ENCODE measurements at places on chromosomes 1 and 21.

DNA sequence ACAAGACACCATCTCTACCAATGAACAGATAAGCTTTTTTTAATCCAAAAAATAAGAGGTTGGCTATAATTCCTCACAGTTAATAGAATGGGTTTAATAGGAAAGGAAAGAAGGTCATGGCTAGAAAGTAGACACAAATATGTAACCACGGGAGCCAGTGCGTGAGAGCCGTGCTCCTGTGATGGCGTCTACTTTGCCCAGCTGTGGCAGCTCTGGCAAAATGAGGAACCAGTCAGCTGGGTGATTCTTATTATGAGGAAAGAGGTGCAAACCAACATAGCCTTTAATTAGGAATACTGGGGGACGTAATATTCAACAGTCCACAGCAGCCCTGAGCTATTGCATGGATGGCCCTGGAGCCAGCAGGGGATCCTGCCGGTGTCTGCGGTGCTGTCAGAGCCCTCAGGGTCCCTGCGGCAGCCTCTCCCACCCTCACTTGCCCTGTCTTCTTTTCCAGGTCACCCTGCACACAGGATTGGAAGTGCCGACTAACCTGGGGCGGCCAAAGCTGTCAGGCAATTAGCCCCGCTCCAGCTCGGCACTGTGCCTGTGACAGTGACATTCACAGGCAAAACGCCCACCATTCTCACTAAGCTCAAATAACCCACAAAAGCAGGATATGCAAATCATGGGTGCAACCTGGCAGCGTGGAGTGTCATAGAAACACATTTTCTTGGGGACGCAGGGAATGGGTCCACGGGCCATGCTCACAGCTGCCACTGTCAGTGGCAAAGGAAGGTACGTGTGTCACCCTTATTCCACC, 25.9 kb upstream of the GNPAT start:
- DNase-seq, result no peak

DNA sequence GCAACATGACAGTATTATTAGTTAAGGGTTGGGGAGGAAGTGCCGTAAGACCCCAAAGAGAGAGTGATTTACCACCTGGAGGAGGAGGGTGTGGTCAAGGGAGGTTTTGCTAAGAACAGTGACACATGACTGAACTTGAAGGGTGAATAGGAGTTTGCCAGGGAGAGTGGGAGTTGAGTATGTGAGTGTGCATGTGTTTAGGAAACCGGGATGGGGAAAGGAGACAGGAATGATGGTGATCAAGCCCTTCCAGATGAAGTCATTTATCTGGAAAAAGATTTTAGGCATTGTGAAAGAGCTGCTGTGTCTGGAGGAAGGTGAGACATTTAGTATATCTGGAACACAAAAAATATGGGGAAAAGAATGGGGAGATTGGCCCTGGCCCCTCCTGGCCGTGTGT, 28.1 kb upstream of the IL10 start:
- DNase-seq, result no peak

GRCh38 chr1:206001476-206001888, 1.7 kb downstream of the RAB7B start:
- no peak for DNase-seq

DNA sequence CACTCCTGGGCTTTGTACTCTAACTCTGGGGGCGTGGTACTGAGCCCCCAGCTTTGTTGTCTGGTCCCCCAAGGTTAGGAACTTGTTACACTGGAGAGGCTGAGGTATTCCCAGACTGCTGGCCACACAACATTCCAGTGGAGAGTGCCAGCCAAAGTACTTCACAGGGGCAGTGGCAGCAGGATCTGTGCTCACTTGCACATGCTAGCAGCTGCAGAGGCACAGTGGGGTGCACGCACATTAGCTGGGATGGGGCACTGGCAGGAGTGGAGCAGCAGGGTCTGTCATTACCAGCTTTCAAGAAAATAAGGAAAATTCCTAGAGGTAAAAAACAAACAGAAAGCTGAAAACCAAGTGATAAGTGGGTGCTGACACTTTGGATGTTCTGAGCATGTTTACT, 31.0 kb downstream of the ZNF691 start:
- no peak for DNase-seq

DNA sequence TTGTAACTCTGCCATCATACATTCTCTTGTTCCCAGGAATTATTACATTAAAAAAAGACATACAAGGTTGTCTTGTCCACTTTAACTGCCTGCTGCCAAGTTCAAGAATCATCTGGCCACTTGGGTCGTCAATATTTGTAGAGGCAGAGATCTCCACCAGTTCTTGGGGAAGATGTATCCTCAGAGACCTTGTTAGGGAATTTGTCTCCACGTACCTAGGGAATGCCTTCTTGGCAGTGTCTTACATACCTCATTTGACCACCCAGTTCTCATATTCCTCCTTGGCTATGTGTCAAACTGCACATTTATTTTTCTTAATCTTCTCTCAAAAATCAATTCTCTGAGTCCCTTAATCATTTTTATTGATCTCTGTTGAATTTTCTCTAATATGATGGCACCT, 266.0 kb downstream of the SPATA17 start:
- no peak for DNase-seq

- DNase-seq, result no peak
Measured at GRCh38 chr1:110498270-110498669, 20.7 kb downstream of the KCNA10 start.

DNA sequence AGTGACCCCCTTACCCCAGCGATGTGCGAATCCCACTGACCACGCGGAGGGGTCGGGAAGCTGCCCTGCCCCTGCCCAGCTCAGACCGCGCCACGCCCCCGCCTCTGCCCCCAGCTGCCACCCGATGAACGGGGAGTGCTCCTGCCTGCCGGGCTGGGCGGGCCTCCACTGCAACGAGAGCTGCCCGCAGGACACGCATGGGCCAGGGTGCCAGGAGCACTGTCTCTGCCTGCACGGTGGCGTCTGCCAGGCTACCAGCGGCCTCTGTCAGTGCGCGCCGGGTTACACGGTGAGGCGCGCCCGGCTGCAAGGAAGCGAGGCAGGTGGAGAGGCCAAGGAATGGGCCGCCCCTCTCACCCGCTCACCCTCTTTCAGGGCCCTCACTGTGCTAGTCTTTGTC, 11.9 kb upstream of the LRRC71 start:
- no peak for DNase-seq

- no peak for DNase-seq
Measured at GRCh38 chr1:113135460-113135859, 62.5 kb downstream of the LRIG2 start.

DNA sequence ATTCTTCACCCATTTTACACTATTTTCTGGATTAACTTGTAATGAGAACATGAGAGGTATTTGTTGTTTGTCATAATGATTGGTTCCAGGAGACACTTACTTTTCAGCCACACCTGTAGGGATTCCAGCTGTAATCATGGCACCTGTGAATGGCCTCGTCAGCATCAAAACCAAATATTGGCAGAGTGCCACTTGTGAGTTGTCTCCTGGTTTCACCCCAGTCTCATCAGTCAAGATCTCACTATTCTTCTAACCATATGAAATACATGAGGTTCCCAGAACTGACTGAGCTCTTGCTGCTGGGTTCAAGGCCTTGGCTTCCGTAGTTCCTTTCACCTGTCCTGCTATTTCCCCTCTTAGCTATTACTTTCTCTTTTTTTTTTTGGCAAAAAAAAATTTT, 246.6 kb upstream of the ADGRL2 start:
- no peak for DNase-seq

DNA sequence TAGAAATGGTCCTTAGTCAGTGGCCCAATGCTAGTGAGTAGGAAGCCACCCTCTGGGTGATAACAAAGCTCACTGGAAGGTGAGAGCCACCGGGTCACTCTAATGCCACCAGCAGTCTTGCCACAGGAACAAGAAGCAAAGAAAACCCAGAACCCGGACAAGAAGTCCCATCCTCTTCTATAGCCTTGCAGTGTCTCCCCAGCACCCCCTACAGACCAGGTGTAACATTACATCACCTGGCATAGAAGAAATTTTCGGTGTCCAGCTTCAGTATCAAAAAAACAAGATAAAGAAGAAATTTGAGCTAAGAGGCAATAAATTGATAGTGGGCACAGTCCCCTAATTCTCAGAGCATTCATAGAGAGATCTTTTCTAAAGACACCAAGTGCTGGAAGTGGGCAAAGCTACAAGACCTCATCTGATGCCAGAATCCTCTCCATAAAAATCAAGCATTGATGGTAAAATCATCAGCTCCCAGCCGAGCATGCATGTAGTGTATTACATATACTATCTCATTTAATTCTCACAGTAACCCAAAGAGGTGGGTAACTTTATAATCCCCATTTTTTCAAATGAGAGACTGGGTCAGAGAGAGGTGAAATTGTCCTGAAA, 491.0 kb downstream of the MATN1 start:
- DNase-seq, result no peak

GRCh38 chr1:11595285-11595684, 58.9 kb downstream of the FBXO2 start:
- no peak for DNase-seq

DNA sequence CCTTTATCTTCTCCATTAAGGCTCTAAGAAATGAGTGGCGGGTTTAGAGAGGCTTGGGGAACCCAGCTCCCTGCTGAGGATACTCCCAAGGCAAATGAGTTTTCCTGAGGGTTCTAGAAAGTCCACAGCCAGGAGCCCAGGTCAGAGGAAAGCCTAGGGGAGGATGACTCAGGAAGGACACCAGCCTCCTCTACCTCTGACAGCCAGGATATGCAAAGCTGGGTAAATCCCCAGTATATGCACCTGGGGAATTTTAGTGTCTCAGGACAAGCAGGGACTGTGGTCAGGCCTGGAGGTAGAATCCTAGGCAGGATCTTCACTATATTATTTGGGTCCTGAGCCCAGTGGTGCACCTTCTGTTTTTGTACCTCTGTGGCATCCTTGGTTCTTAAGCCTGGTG, 23.5 kb upstream of the WNT4 start:
- DNase-seq, result no peak

DNA sequence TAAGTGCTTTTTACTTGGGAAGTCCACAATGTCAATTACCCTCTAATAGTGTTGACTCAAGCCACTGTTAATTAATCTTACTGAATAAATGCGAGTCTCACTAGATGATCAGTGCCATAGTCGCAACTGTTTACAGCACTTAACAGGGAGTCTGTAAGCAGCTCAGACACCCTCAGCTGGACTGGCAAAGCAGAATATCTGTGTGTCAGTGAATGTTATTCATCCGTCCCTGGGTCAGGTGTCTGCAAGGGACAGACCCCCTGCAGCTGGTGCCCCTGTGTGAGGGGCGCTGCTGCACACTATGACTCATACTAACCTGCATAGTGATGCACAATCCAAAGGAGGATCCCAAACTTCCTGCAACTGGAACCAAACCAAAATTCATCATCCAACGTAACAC, 306.5 kb downstream of the HHIPL2 start:
- peak; percentile 75 for DNase-seq

DNA sequence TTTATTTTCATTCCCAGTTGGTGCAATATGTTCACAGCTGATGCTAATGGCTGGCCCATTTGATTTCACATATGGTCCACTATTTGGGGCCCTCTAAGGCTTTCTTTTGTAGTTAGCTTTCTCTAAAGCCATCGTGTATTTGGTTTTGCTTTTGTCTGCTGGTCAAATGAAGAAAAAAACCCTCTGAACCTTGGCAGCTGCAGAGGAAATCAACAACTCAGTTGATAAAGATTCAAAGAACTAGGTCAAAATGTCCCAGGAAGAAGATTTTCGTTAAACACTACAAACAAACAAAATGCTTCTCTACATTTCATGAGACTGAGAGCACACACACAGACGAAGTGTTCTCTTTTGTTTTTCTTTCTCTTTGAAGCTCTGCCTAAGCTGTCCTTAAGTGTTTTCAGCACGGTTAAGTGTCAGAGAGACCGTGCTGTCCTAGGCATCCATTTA, 655.0 kb downstream of the RWDD3 start:
- no peak for DNase-seq

- no peak for DNase-seq
Measured at GRCh38 chr1:15176120-15176519, 22.6 kb downstream of the TMEM51 start.

DNA sequence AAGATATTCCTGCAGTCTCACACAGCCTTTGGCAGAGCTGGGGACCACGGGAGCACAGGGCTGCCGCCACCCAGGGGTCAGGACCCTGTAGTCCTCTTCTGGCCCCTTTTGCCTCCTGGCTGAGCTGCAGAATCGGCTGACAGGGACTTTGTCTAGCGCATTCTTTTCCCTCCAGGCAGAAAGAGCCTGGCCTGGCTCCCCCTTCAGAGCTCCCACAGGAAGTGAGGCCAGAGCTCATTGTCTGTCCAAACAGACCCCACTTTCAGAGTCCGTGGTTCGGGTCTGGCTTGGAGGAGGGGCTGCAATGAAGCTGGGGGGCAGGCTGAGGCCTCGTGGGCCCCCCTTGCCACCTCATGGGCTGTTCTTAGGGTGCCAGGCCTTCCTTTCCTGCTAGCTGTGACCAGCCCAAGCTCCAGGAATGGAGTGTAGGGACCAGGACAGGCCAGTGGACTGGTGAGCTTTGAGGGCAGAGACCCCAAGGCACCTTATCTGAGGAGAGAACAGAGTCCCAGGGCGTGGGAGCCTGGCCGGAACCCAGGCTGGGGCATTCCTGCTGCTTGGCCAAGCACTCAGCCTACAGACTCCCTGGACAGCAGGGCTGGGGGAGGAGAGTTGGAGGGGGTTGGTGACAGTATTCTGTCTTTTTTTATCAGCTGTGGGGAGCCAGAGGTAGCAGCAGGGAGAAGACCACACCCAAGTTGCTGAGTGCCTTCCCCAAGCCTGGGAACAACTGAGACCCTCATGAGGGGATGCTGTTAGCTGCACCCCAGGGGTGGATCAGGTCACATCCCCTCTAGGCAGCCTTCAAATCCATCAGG, 4.7 kb downstream of the CELSR2 start:
- DNase-seq, result no peak

DNA sequence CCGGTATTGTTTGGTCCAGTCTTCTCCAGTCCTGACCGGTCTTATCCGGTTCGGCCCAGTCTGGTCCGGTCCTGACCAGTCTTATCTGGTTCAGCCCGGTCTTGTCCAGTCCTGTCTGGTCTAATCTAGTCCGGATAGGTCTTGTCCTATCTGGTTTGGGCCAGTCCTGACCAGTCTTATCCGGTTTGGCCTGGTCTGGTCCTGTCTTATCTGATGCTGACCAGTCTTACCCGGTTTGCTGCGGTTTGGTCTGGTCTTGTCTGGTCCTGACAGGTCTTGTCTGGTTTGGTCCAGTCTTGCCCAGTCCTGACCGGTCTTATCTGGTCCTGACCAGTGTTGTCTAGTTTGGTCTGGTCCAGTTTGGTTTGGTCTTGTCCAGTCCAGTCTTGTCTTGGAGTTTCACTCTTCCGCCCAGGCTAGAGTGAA, 30.1 kb downstream of the DHX9 start:
- DNase-seq, result no peak

DNA sequence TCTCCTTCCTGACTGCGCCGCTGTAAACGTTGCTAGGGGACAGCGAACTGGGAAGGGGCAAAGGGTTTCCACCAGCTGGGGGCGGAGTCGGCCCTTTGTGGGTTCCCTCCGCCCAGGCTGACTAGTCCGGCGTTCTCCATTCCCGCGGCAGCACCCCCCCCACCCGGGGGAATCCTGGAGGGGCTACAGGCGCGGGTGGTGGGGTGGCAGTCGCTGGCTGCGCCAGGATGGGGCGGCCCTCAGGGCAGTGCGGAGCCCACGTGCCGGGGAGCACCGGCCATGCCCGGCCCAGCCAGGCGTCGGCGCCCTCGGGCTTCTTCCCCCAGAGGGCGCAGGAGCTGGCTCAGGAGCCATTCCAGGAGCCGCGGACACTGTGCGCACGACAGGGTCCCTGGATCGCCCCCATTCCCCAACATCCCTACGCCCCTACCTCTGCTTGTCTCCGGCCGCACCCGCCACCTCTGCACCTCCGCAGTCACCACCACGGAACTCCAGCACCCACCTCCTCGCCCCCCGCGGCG, 476 bp downstream of the BATF3 start:
- DNase-seq, result no peak

All from esophagus muscularis mucosa (tissue), 4 donors.